ENCODE measurements at places on chromosomes 6 and 20.
A peak's percentile ranks its signal among the peaks of the same experiment; 100 is the strongest.

- no peak for DNase-seq
Observed at GRCh38 chr20:21564127-21564773, 50.4 kb upstream of the NKX2-2 start.

DNA sequence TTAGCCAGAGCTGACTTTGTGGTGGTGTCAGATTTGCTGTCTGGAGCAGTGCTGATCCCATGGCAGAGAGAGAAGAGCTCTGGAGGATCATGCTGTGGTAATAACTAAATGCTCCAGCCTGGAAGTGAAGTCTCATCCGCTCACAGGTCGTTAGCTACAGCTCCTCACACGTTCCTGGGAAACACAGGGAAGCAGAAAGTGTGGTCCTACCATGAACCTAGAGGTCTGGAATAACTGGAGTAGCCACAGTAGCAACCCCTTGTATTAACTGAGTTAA is 2.7 kb downstream of the HIVEP1 start:
- no peak for DNase-seq

DNA sequence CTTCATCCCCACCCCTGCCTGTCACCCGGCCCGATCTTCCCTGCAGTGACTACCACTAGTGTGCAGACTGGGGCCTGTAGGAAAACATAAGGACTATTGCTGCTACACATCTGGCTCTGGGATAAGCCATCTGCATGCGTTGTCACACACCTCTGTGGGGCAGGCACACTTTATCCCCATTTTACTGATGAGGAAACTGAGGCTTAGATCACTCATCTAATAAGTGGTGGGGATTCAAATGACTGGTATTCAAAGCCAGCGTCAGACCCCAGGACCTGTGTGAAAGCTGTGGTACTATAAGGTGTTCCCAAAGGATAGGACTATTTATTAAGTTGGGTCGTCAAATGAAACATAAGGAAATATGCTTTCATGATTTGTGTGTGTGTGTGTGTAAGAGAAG is 148.9 kb upstream of the RNF24 start:
- DNase-seq, result no peak

GRCh38 chr6:148538261-148539190 is 195.9 kb downstream of the SASH1 start:
- DNase-seq, result no peak

DNA sequence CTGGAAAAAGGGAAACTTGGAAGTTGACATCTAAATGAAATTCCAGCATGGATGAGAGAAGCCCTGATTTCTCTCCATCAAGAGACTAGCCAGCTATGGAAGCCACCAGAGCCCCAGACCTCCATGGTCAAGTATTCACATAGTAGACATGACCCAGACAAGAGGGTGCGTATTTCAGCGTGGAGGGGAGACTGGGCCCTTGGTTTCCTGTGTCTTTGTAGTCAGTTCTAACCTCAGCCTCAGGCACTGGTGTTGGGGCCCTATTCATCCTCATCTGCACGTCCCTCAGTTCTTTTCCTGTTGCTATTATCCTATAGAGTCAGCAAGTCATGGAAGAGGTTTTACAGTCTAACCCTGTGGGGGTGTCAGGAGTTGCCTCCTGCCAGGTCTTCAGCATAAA is 12.5 kb downstream of the GNL1 start:
- peak; percentile 51 for DNase-seq

- no peak for DNase-seq
Observed at GRCh38 chr20:32707691-32708581, 34.2 kb upstream of the C20orf203 start.

DNA sequence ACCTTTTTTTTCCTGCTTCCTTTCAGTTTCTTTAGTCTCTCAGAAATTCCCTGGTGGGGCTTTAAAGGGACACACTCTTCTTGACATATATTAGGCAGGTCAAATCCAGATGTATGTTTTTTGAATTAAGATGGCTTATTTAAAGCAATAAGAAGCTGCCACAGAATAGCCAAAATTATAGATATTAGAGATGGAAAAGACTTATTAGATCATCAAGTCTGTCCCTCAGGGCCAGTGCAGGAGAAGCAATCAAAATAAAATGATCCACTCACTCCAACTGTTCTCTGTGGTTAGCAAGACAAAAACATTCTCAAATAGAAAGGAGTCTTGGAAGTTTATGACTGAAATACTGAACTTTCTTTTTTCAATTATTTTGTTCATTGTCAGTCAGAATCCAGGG is 462.8 kb downstream of the CDC5L start:
- DNase-seq, result no peak

DNA sequence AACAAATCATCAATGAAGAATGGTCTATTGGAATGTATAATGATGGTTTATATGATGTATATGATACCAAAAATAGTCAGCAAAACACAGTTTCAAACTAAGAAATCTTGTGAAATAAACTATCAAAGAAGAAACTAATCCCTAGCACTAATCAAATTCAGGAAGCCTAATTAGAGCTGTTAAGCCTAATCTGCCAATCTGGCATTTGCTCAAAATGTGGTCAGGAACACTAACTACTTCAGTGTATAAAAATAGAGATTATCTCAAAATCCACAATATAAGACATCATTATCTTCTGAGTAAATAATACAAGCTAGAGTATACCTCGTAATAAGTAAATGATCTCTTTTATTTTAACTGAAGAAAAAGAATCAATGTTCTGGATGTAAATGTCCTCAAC is 12.8 kb upstream of the AKAP7 start:
- no peak for DNase-seq

- DNase-seq, result no peak
Observed at GRCh38 chr6:170186006-170186935, 104.6 kb downstream of the DLL1 start.

GRCh38 chr6:7073821-7074525 is 33.8 kb upstream of the RREB1 start:
- DNase-seq, result peak; percentile 64

DNA sequence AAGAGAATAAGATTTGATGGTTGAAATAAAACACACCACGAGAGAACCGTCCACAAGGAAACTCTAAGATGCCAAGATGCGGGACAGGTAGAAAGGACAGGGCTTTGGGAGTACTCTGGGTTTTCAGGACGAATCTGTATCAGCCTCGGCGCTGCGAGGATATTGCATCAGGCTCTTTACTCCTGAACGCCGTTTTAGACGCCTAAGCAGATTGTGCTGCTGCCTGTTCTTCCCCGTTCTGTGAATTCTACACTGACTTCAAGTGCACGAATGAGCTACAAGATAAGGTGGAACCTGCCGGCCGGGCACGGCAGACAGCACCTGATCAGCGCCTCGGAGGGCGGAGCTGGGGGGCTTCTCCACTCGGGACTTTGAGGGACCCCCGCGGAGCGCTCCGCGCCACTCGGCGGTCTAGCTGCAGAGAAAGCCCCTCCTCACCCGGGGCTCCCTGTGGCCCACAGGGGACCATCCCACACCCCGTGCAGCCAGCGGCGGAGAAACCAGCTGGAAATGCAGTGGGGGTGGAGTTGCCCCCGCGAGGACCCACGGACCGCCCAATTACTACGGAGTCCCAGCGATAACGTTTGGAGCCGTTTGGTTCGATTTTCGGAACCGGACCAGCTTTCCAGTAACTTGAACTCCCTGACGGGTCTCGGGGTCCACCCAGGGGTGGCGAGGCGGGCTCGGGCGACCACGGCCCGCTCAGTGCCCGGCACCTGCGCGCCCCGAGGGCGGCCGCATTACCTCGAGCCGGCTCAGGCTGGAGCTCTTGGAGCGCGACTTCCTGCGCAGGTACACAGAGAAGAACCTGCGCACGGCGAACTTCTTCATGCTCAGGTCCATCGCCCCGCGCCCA is 646 bp downstream of the RPS6KA2 start:
- DNase-seq, result peak; percentile 8
